Neural crest cell (in vitro differentiated cells): ENCODE measurements at places on chromosomes 4 and X. TPM values are rescaled to one million over a fixed set of nuclear protein-coding genes. Genes with fewer than 3 reads are reported as not detected.

GRCh38 chr4:144295286-144295995 lies 154.9 kb upstream of the GYPA start:
- DNase-seq, result no peak

DNA sequence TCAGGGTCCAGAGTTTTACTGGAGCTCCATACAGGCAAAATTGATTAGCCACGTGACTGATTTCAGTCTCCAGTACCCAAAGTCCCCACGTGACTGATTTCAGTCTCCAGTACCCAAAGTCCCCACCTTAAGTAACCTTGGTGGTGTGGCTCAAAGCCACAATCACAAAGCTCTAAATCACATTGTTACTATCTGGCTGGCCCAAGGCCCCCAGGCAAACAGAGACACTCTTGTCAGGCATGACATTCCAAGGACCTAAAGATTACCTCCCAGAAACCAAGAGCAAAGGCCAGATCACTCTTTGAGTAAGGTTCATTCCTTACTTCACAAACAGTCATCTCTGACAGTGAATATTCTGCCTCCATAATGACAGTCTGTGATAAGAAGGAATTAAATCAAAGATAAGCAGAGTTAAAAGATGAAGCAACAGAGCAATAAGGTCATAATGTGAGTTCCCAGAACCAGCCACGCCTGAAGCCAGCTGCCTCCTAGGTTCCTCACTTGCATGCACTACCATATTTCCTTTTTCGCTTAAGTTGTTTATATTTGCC lies 78.5 kb downstream of the ANXA3 start:
- DNase-seq, result no peak

- DNase-seq, result no peak
Measured at GRCh38 chrX:140480765-140481164, 24.1 kb downstream of the SOX3 start.

DNA sequence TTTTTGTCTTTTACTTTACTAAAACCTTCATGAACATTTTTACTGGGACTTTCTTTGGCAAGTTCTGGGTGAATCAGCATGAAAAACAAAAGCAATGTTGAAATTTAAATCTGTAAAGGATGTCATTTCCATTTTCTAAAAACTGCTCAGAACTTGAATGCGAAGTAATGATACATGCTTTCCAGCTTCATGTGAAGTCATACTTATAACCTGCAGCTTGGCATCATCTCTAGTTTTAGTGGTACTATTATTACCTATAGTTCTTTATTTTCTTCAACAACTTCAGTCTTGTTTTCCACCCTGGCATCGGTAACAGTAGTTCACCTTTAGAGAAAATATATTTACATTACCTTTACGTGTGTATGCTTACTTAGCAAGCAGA lies 421.4 kb upstream of the DIPK2B start:
- DNase-seq, result no peak

TRIM61 gene
- total RNA-seq, result 0.19 and 0.27 TPM in 2 replicates

RBM46 gene
- not detected in 2 replicates for total RNA-seq

FAM149A gene
- total RNA-seq, result 4.5 and 5.6 TPM in 2 replicates

SRPK3 gene
- total RNA-seq, result 0.14 and 0.30 TPM in 2 replicates

CLIC2 gene
- 0.77 and 2.2 TPM in 2 replicates for total RNA-seq

EXOC1L gene
- total RNA-seq, result not detected in 2 replicates
